ENCODE measurements at places on chromosomes 16 and 17.

- no peak for DNase-seq
Measured at GRCh38 chr17:77490361-77491183, 349.8 kb downstream of the SEC14L1 start.

GRCh38 chr16:47424846-47425245 is 36.0 kb downstream of the ITFG1 start:
- no peak for DNase-seq

DNA sequence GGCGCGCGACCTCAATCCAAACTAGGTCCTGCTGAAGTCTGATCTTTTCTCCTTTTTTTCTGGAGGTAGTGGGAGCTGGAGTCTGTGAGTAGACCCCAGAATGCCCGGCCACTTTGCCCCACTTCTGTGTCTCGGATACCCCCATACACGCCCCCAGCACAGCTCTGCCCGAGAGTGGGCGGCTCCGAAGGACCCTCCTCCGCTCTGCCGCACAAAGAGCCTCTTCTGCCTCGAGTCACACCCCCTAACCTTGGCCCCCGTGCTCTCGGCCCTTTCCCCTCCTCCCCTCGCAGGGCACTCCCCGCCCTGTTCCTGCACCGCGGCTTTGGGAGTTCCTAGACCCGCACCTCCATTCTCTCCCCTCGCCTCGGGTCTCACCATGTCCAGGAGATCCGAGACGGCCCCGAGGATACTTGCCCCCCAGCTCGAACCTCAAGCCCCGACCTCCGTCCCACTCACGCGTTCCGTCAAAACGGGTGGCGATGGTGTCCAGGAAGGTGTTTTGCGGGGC is 476 bp downstream of the KCNH4 start:
- no peak for DNase-seq

DNA sequence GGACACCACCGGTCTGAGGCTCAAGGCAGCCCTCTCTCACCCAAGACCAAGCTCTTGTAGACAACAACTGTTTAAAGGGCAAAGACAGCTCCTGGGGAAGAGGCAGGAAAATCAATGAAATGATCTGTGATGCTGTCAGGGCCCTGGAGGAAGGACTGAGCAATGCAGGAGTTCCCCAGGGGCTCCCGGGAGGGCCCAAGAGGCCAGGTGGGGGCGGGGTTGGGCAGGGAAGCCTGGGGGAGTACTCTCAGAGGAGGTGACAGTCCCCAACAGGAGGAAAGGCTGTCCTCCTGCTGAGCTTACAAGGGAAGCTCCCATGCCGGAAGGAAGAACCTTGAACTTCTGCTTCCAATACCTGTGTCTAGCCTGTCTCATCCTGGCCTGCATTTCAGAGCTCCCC is 8.3 kb upstream of the NOS2 start:
- DNase-seq, result no peak

DNA sequence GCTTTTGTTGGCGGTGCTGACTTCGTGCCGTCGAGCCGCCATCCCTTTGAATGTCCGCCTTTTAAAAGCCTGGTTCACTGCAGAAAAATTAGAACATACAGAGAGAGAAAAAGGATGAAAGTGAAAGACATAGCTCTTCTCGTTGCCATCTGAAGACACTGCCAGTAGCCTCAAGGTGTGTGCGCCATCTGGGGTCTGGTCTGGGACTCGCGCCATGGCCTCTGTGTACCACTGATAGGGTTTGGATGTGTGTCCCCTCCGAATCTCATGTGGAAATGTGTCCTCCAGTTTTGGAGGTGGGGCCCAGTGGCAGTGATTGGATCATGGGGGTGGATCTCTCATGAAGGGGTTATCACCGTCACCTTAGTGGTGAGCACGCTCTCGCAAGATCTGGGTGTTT is 15.5 kb downstream of the GSE1 start:
- no peak for DNase-seq

- DNase-seq, result no peak
Measured at GRCh38 chr16:82583422-82583821, 43.3 kb upstream of the CDH13 start.

DNA sequence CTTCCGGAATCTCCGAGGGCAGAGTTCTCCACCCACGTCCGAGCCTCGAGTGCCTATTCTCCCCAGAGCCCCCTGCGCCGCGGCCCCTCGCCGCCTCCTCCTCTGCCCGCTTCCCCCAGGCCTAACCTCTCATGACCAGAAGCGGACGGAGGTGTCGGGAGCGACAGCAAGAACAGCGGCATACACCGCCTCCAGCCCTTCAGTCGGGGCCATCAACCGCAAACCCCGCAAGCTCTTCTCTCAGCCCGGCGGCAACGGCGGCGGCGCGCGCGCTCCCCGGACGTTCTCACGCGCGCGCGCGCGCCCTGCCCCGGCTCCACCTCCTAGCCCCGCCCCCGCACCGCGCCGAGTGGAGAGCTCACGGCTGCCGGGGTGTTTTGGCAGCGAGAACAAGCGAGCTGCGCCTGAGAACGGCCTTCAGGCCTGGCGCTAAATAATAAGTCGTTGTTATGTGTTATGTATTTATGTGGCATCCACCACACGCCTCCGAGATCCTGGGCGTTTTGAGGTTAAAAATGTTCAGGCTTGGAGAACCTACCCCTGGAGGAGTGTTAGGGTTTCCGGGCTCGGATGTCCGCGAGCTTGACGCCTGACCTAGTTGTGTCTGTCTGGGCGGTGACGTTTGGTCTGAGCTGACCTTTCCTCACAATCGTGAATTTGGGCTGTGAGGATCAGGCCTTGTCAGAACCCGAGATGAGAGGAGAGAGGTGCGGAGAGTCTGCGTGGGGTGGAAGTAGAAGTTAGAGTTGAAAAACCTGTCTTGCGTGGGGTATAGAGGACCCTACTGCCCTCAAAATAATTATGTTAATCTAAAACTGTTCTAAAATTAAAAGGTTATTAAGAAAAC is at the start of gene RNFT1:
Gene RNFT1, minus strand, starts transcription at position 259 of the 847 bp plus-strand sequence. Its CDS starts 77 bp downstream, at position 182.
- DNase-seq, result peak; percentile 95
